ENCODE measurements at places on chromosomes 4 and X.

GRCh38 chr4:107442538-107443111, 277.4 kb downstream of the PAPSS1 start:
- no peak overlapping the region for H3K4me3 ChIP-seq
- H3K27ac ChIP-seq = no peak overlapping the region
- no peaks in the 10 kb centered on the region for H3K36me3 ChIP-seq
- H3K4me1 ChIP-seq = no peaks in the 10 kb centered on the region

- H3K36me3 ChIP-seq = no peaks in the 10 kb centered on the region
- no peaks in the 10 kb centered on the region for H3K27me3 ChIP-seq
- H3K4me3 ChIP-seq = no peak overlapping the region
- H3K27ac ChIP-seq = no peak overlapping the region
- no peak for DNase-seq
Observed at GRCh38 chrX:75067931-75068330, 88.2 kb downstream of the ABCB7 start.

DNA sequence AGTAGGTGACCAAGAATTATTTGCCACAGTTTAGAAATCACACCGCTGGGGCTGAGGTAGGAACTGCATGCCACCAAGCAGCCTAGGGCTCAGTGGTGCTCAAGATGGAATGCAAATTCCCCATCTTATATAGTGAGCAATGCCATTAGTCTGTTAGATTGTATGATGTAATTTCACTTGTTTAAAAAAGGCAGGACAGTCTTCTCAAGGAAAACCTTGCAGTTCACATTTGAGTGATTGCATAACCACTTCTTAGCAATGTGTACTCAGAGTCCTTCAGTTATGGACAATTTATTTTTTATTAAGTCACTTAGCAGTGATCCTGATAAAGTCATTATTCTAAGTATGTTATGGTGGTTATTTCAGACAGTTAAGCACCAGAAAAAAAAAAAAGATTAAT, 142.9 kb upstream of the SFRP2 start:
- H3K27ac ChIP-seq = no peak overlapping the region
- no peak for DNase-seq
- H3K27me3 ChIP-seq = no peaks in the 10 kb centered on the region
- H3K4me3 ChIP-seq = no peak overlapping the region

- peak; percentile 9 for DNase-seq
- H3K27me3 ChIP-seq = no peaks in the 10 kb centered on the region
- no peak overlapping the region for H3K4me3 ChIP-seq
Observed at GRCh38 chrX:67555578-67556203, 11.9 kb downstream of the AR start.

- H3K36me3 ChIP-seq = no peaks in the 10 kb centered on the region
- DNase-seq = no peak
- no peaks in the 10 kb centered on the region for H3K27me3 ChIP-seq
- no peak overlapping the region for H3K4me3 ChIP-seq
Observed at GRCh38 chrX:146409528-146409927, 400.0 kb upstream of the CXorf51B start.

DNA sequence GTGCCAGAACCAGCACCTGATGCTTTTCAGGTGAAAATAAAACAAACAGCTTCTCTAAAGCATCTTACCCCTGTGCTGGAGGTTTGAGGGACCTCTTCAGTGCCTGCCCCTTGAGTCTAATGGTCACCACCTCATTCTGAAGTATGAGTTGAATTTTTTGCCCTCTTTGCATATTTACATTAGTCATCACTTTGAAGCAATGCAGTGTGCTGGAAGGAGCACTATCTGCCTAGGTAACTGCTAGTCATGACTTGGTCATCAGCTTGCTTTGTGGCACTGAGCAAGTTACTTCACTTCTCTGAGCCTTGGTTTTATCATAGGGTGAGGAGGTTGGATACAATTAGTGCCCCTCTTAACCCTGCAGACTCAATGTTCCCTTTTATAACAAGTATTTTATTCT, 44.9 kb downstream of the SPATA18 start:
- H3K36me3 ChIP-seq = no peaks in the 10 kb centered on the region
- DNase-seq = peak; percentile 66
- no peaks in the 10 kb centered on the region for H3K27me3 ChIP-seq
- H3K27ac ChIP-seq = no peak overlapping the region
- H3K4me1 ChIP-seq = no peaks in the 10 kb centered on the region
- no peak overlapping the region for H3K4me3 ChIP-seq

GRCh38 chr4:142913461-142914030, 67.4 kb upstream of the INPP4B start:
- H3K27ac ChIP-seq = no peak overlapping the region
- no peak overlapping the region for H3K4me3 ChIP-seq
- DNase-seq = no peak
- H3K4me1 ChIP-seq = no peaks in the 10 kb centered on the region
- H3K27me3 ChIP-seq = no peaks in the 10 kb centered on the region

DNA sequence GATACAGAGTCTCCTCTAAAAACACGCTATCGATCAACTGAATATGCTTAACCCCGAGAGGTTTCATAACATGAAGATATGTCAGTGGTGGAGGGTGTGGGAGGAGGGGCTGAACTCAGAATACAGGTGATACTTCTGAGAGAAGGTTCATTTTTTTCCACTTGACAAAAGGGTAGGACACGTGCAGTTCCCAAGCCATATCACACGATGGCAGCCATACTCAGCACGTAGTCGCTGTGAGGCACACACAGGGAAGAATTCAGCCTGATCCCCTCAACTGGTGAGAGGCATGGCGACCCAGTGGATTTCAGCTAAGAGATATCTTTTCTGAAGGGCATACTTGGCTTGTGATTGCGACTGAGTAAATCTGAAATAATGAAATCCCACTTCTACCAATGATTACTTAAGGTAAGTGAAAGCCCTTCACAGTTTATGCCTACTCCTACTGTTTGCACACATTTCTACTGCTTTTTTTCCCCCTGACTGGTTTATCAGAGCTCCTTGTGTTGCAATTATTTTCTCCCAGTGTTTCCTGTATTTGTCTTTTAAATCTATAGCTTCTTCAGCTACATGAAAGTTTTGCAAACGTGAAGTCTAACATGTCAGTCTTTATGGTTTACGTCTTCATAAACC, 133.1 kb downstream of the CORIN start:
- no peaks in the 10 kb centered on the region for H3K27me3 ChIP-seq
- H3K27ac ChIP-seq = no peak overlapping the region
- no peaks in the 10 kb centered on the region for H3K36me3 ChIP-seq
- H3K4me3 ChIP-seq = no peak overlapping the region
- DNase-seq = peak; percentile 32
- H3K4me1 ChIP-seq = no peaks in the 10 kb centered on the region

DNA sequence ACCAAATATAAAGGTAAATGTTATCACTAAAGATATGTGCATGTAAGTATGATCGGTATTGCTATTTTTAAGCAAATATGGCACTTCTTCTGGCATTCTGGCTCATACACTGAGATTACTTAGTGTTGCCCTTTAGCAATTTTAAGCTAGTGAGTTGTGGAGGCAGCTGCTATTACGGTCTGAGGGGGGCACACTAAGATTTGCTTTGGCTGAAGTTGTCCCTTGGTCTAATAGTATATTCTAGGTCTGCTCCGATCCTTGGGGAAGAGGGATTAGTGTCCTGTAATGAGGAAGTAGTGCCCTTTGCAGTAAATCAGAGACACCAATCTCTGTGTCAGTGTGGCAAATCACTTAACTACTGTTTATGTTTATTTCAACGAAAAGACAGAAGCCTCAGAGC, 196.5 kb upstream of the FTHL17 start:
- H3K27me3 ChIP-seq = no peaks in the 10 kb centered on the region
- H3K36me3 ChIP-seq = no peaks in the 10 kb centered on the region
- no peaks in the 10 kb centered on the region for H3K4me1 ChIP-seq
- no peak overlapping the region for H3K27ac ChIP-seq
- H3K4me3 ChIP-seq = no peak overlapping the region

GRCh38 chr4:152106781-152107321, 346.0 kb upstream of the GATB start:
- H3K27ac ChIP-seq = no peak overlapping the region
- H3K4me3 ChIP-seq = no peak overlapping the region
- H3K4me1 ChIP-seq = peaks cover 8% of the 10 kb centered on the region
- no peaks in the 10 kb centered on the region for H3K27me3 ChIP-seq
- DNase-seq = no peak

- DNase-seq = no peak
- no peaks in the 10 kb centered on the region for H3K4me1 ChIP-seq
- H3K27ac ChIP-seq = no peak overlapping the region
- H3K36me3 ChIP-seq = no peaks in the 10 kb centered on the region
Observed at GRCh38 chr4:151000747-151001429, 14.2 kb downstream of the LRBA start.

DNA sequence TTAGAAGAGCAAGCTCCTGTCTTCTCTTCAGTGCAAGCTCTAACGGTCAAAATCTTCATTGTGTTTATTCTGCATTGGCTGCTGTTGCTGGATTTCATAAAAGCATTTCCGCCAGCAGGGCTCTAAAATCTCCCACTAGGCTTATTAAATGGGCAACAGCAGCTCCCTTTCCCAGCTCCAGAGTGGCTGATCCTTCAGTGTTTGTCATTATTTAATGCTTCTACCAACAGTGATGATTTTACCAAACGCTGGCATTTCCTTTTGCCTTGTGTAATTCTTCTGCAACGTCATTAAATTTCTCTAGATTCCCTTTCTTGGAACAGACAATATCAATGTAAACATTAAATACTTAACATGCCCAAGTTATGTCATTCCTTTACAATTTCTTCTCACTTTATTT, 20.1 kb downstream of the SLC7A11 start:
- peaks cover 2% of the 10 kb centered on the region for H3K4me1 ChIP-seq
- H3K36me3 ChIP-seq = no peaks in the 10 kb centered on the region
- H3K4me3 ChIP-seq = no peak overlapping the region
- H3K27ac ChIP-seq = no peak overlapping the region

DNA sequence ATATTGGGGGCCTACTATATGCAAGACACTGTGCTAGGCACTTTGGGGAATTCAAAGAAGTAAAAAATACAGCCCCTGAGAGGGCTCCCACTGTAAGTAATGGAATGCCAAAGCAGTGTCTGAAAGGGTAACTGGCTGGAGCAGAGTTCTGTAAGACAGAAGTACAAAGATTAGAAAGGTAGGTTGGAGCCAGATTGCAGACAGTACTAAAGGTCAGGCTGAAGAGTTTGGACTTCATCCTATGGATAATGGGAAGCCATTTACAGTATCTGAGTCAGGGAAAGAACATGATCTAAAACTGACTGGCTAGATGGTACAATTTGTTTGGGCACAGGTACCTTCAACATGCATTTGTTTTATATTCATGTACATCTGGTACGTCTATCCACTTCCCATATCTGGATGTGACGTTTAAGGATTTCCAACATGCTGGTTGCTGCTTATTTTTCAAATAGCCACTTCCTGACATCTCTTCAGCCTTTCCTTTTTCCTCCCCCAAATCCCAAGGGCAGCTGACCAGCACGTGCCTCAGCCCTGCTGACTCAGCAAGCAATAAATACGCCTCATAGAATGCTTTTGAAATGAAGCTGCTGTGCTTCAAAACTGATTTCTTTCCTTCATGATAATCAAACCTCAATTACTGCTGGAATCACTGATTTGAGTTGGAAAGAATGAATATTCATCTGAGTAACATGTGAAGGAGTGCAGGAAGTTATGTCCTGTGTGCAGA, 9.5 kb downstream of the ENOX2 start:
- H3K4me1 ChIP-seq = no peaks in the 10 kb centered on the region
- H3K36me3 ChIP-seq = no peaks in the 10 kb centered on the region
- DNase-seq = no peak

GRCh38 chr4:85587952-85588351, 113.0 kb downstream of the ARHGAP24 start:
- no peaks in the 10 kb centered on the region for H3K4me1 ChIP-seq
- H3K4me3 ChIP-seq = no peak overlapping the region
- H3K36me3 ChIP-seq = no peaks in the 10 kb centered on the region
- no peak overlapping the region for H3K27ac ChIP-seq
- H3K27me3 ChIP-seq = no peaks in the 10 kb centered on the region
- DNase-seq = peak; percentile 10

DNA sequence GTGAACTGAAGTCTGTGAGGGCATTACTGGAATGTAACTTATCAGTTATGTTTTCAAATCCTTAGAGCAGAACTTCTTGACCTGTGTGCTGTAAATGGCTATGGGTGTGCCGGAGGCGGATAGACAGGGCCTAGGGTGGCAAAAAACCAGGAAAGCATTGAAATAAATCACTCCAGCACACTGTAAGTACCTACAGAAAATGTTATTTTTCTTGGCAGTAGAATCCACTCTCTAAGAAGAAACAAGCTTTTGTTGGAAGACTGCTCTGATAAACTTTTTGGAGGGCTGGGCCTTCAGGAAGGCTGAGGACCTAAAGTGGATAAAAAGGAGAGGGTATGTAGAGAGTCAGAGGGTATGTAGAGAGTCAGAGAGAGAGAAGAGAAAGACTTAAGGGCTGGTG, 14.9 kb downstream of the CPE start:
- no peaks in the 10 kb centered on the region for H3K4me1 ChIP-seq
- no peak for DNase-seq
- no peak overlapping the region for H3K27ac ChIP-seq
- no peaks in the 10 kb centered on the region for H3K36me3 ChIP-seq

DNA sequence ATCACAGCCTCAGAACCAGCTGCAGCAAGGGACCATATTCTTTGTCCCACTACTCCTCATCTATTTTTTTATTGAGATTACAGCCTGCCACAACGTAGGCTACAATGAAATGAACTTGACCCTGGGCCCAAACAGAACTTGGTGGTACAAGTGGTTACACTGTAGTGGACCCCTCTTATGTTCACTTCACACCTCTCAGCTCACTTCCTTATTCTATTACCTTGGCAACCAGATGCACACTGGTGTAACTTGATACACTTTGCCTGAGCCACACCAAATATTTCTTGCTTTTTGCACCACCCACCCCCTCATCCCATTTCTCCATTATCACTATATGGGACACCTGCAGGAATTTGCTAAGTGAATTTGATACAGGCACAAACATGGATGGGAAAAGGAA, 105.8 kb downstream of the CXCL13 start:
- no peak overlapping the region for H3K4me3 ChIP-seq
- H3K27ac ChIP-seq = no peak overlapping the region
- H3K4me1 ChIP-seq = no peaks in the 10 kb centered on the region
- H3K27me3 ChIP-seq = no peaks in the 10 kb centered on the region

- no peaks in the 10 kb centered on the region for H3K4me1 ChIP-seq
- no peak overlapping the region for H3K27ac ChIP-seq
- no peak overlapping the region for H3K4me3 ChIP-seq
- no peak for DNase-seq
- H3K27me3 ChIP-seq = no peaks in the 10 kb centered on the region
- no peaks in the 10 kb centered on the region for H3K36me3 ChIP-seq
Observed at GRCh38 chrX:12657433-12657832, 133.8 kb upstream of the PRPS2 start.

GRCh38 chr4:165301833-165302232, 25.6 kb upstream of the MSMO1 start:
- no peak for DNase-seq
- no peak overlapping the region for H3K27ac ChIP-seq
- peaks cover 5% of the 10 kb centered on the region for H3K36me3 ChIP-seq
- H3K4me1 ChIP-seq = no peaks in the 10 kb centered on the region
- no peak overlapping the region for H3K4me3 ChIP-seq
- no peaks in the 10 kb centered on the region for H3K27me3 ChIP-seq
